ENCODE measurements at places on chromosomes 12 and 14.

- no peak overlapping the region for H3K27ac ChIP-seq
- no peaks in the 10 kb centered on the region for H3K36me3 ChIP-seq
- no peaks in the 10 kb centered on the region for H3K27me3 ChIP-seq
- no peak overlapping the region for H3K4me3 ChIP-seq
These were observed 617 bp upstream of the MGP start for GRCh38 chr12:14886271-14886670.

GRCh38 chr14:55746558-55746957 is 166.6 kb downstream of the KTN1 start:
- no peaks in the 10 kb centered on the region for H3K4me1 ChIP-seq
- no peak overlapping the region for H3K4me3 ChIP-seq
- H3K27me3 ChIP-seq, result no peaks in the 10 kb centered on the region
- H3K36me3 ChIP-seq, result no peaks in the 10 kb centered on the region
- DNase-seq, result no peak
- no peak overlapping the region for H3K27ac ChIP-seq

GRCh38 chr14:24806061-24806678 is 172.2 kb upstream of the GZMB start:
- peak; percentile 92 for DNase-seq
- H3K36me3 ChIP-seq, result no peaks in the 10 kb centered on the region
- no peak overlapping the region for H3K4me3 ChIP-seq
- H3K27me3 ChIP-seq, result no peaks in the 10 kb centered on the region
- no peak overlapping the region for H3K27ac ChIP-seq
- no peaks in the 10 kb centered on the region for H3K4me1 ChIP-seq

DNA sequence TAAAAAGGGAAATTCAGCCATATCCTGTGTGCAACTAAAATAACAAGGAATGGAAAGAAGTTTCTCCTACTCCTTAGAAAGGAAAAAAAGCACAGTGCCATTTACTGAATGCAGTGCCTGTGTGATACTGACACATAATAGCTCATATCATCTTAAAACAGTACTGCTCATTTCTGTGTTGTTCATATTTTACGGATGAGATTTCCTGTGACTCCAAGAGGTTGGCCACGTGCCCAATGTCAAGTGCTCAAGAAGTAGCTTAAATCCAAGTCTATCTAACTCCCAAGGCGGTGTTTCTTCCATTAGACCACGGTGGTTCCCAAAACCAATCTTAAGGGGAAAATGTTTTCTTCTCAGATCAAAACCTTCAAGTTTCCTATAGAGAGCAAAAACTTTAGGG is 20.0 kb downstream of the MAP3K9 start:
- no peaks in the 10 kb centered on the region for H3K4me1 ChIP-seq
- DNase-seq, result no peak
- H3K4me3 ChIP-seq, result no peak overlapping the region
- H3K36me3 ChIP-seq, result no peaks in the 10 kb centered on the region
- H3K27me3 ChIP-seq, result no peaks in the 10 kb centered on the region
- no peak overlapping the region for H3K27ac ChIP-seq

DNA sequence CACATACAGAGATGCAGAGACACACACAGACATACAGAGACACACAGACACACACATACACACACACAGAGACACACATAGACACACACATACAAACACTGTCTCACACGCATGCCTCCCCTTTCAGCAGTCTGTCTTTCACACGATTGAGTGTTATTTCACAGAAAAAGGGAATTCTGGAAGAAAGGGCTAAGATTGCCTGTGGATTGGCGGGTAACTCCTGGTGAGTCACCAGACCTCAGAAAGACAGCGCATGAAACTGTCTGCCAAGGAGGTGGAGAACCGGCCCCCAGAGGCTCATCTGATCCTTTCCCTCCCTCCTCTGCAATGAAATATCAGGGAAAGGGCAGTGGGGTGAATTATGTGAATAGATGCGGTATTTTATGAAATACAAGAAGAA is 127.2 kb upstream of the GSC start:
- H3K27me3 ChIP-seq, result no peaks in the 10 kb centered on the region
- H3K36me3 ChIP-seq, result no peaks in the 10 kb centered on the region
- no peaks in the 10 kb centered on the region for H3K4me1 ChIP-seq

DNA sequence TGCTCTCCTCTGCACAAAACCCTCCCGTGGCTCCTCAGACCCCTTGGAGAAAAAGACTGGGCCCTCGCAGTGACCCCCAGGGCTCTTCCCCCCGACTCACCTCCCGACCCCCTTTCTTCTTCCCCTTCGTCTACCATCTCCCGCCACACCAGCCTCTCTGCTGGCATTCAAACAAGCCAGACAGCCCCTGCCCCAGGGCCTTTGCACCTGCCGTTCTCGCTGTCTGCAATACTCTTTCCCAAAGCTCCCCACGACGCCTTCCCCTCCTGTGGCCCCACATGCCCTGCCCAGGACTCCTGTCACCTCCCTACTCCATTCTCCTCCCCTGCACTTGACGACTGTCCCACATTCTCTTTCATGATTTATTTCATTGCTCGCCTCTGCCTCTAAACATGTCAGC is 115.7 kb downstream of the PHETA1 start:
- no peak overlapping the region for H3K27ac ChIP-seq
- no peaks in the 10 kb centered on the region for H3K4me1 ChIP-seq

Data from GM23338 (cell line).